ENCODE measurements at places on chromosomes 11 and 22. TPM values are rescaled to one million over a fixed set of nuclear protein-coding genes. Genes with fewer than 3 reads are reported as not detected.

DNA sequence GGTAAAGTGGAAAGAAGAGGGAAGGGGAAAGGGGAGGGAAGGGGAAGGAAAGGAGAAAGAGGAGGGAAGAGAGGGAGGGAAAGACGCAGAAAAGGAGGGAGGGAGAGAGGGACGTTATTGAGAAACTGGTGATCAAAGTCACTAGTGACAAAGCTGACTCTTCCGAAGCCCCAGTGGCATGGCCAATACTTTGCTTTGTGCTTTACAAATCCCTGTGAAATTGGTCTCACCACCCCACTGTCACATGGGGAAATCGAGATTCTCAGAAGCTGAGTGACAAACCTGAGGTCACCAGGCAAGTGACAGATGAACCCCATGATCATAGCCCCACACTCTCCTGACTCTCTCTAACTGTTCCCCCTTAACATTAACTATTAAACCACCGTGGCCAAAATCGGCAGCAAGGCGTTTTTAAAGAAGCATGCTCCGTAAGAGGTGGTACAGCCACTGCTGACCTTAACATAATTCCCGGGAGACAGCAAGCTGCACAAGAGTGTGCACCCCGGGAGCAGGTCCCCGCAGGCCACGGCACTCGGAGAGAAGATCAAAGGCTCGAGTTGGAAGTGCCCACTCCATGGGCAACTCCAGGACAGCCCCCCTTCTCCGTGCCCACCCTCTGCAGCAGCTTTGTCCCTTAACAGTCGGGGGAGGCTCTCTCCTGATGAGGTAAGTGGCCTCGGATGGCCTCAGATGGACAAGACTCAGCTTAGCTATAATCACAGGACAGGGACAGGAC is 34.8 kb downstream of the CELSR1 start:
- H3K4me3 ChIP-seq, result no peak overlapping the region
- no peak overlapping the region for H3K27ac ChIP-seq
- H3K36me3 ChIP-seq, result no peaks in the 10 kb centered on the region

DNA sequence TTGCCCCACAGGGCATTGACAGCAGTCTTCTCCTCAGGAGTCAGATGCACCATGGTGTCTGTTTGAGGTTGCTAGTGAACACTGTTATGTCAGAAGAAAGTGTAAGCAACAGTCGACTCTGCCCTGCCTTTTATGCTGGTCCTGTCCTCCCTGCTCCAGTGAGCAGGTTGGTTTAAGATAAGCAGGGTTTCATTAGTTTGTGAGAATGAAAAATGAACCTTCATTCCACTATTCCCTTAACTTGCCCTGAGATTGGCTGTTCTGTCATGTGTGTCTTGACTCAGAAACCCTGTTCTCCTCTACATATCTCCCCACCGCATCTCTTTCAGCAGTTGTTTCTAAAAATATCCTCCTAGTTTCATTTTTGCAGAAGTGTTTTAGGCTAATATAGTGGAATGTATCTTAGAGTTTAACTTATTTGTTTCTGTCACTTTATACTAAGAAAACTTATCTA is at the start of gene HBD:
Gene HBD (minus strand): TSS at position 103 of the 454 bp plus-strand sequence. CDS start 50 bp downstream, at position 53.
- DNase-seq, result no peak
- no peaks in the 10 kb centered on the region for H3K36me3 ChIP-seq
- H3K27me3 ChIP-seq, result no peaks in the 10 kb centered on the region
- H3K4me1 ChIP-seq, result no peaks in the 10 kb centered on the region

DNA sequence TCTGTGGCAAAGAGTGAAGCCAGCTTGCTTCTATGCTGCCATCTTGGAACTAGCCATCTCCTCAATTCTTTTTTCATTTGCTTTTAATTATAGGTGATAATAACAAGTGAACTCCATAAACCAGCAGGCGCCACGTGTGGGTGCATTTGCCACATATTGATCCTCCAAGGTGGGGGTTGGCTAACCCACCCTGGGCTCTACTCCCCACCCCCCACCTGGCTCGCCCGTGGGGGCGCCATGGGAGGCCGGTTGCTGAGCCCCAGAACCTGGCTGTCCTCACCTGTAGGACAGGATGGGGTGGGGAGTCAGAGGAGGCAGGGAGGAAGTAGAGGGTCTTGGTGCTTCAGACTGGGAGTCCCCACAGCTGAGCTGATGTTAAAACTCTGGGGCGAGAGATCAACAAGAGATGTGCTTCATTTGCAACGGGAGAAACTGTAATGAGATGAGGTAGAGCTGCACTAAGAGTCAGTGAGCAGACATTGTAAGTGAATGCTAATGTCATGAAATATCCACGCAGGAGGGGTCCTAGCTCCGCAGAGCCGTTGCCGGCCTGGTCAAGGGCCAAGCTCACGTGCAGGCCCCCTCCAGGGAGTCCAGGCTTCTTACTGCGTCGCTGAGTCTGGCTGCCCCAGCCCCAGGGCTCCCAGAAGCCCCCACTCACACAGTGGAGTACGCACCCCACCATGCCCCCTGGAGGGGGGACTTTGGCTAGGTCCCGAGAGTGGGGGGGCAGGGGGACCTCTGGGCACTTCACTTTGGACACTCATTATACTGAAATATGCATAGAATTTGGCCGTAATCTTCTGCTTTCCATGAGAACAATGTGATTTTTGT is 59.4 kb downstream of the BRD1 start:
- H3K27ac ChIP-seq, result no peak overlapping the region
- H3K27me3 ChIP-seq, result no peaks in the 10 kb centered on the region
- peaks cover 9% of the 10 kb centered on the region for H3K36me3 ChIP-seq
- H3K4me3 ChIP-seq, result no peak overlapping the region
- DNase-seq, result no peak

GRCh38 chr11:16179676-16180075 is 176.7 kb downstream of the SOX6 start:
- no peaks in the 10 kb centered on the region for H3K27me3 ChIP-seq
- H3K4me3 ChIP-seq, result no peak overlapping the region
- no peak for DNase-seq
- no peaks in the 10 kb centered on the region for H3K4me1 ChIP-seq
- H3K36me3 ChIP-seq, result no peaks in the 10 kb centered on the region
- no peak overlapping the region for H3K27ac ChIP-seq

DNA sequence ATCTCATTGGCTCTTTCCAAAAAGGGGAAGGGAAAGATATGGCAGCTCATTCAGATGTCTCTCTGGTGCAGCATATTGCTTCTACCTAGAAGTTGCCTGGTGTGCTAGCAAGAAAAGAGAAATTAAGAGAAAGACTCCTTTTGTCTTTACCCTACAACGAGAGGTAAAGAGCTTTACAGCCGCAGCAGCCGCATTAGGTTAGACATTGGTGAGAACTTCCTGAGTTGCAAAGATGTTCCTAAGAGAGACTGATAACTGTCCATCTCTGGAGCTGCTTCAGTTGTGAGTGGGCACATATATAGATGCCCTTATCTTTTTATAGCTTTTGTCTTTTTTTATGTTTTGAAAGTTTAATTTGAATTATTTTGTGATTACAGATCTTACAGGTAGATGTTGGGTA is 80.8 kb upstream of the NNMT start:
- DNase-seq, result no peak
- no peaks in the 10 kb centered on the region for H3K27me3 ChIP-seq
- peaks cover 20% of the 10 kb centered on the region for H3K4me1 ChIP-seq

Gene NEFH
- total RNA-seq, result not detected

Measured in thyroid gland (tissue), 4 donors.